ENCODE measurements at places on chromosomes 3 and 15. TPM values are rescaled to one million over a fixed set of nuclear protein-coding genes. Genes with fewer than 3 reads are reported as not detected.

Gene RAD51
- total RNA-seq = 4.8 TPM

Gene LNP1
- total RNA-seq = 1.4 TPM

Gene SATB1
- 25.1 TPM for total RNA-seq

Gene SKOR1
- total RNA-seq = 0.12 TPM

Gene PBRM1
- total RNA-seq = 79.8 TPM

Gene CAPN3
- 27.3 TPM for total RNA-seq

Gene MORC1
- total RNA-seq = not detected

Gene GP9
- not detected for total RNA-seq

Gene CSPG4
- 24.7 TPM for total RNA-seq

Gene PP2D1
- not detected for total RNA-seq

Gene CYP11A1
- 0.34 TPM for total RNA-seq

Gene MYD88
- 97.4 TPM for total RNA-seq

Gene RPN1
- total RNA-seq = 294 TPM

Gene IL20RB
- total RNA-seq = 0.61 TPM

Gene GOLGA8K
- 0.90 TPM for total RNA-seq

Gene CEMIP
- total RNA-seq = 31.8 TPM

Gene PLA2G4E
- total RNA-seq = 0.12 TPM

Gene CPNE4
- 0.52 TPM for total RNA-seq

Gene GOLGA6B
- total RNA-seq = not detected

Gene CFAP92
- total RNA-seq = 1.7 TPM

Gene COL7A1
- 9.2 TPM for total RNA-seq

Gene PSTPIP1
- 9.1 TPM for total RNA-seq

Gene NAALADL2
- total RNA-seq = 9.8 TPM

Gene WDR5B
- 5.5 TPM for total RNA-seq

Gene SLC7A14
- not detected for total RNA-seq

Gene ABHD2
- 231 TPM for total RNA-seq

Gene CYP1A2
- not detected for total RNA-seq

Gene NMNAT3
- 3.2 TPM for total RNA-seq

Gene GBE1
- total RNA-seq = 30.3 TPM

Gene EPHA3
- total RNA-seq = 1.9 TPM

Gene SEMA5B
- 0.61 TPM for total RNA-seq

Gene ROPN1
- not detected for total RNA-seq

Gene XCR1
- 0.44 TPM for total RNA-seq

Gene AP3B2
- total RNA-seq = 1.6 TPM

Gene FANCD2OS
- not detected for total RNA-seq

Gene ISL2
- total RNA-seq = 0.39 TPM

Gene NKTR
- 66.2 TPM for total RNA-seq

Gene PLSCR2
- total RNA-seq = 0.73 TPM

Gene C2CD4A
- 0.44 TPM for total RNA-seq

Gene NUSAP1
- total RNA-seq = 27.6 TPM

Gene IL17RC
- 20.4 TPM for total RNA-seq

Gene PPP1R14D
- 0.47 TPM for total RNA-seq

Gene RASGRF1
- 63.2 TPM for total RNA-seq

Gene TRIM69
- total RNA-seq = 30.8 TPM

Gene APPL1
- 37.8 TPM for total RNA-seq

Gene HRH1
- total RNA-seq = 5.9 TPM

Gene CCR9
- total RNA-seq = 0.12 TPM

Gene KBTBD13
- total RNA-seq = not detected

Gene MYRIP
- 1.9 TPM for total RNA-seq

Gene SCG5
- total RNA-seq = 0.73 TPM

Gene PFN2
- 47.5 TPM for total RNA-seq

All from left lung (tissue), 14 donors.